ENCODE measurements at places on chromosomes 2 and 18. TPM values are rescaled to one million over a fixed set of nuclear protein-coding genes. Genes with fewer than 3 reads are reported as not detected.

DNA sequence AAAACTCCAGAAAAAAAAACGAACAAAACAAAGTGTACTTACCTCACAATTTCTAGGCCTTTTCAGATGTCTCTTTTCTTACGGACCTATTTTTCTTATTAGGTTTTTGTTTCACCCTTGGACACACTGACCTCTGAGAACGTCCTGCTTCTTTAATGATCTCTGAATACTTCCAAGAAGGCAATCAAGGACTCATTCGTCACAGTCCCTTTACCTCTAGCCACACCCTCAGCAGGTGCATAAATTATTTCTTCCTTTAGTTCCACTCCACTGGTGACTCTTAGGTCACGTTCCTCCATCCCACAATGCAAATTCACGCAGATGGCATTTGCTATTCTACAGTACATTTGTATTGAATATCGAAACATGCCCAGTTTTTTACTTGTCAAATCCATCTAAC is 21.9 kb downstream of the PELI1 start:
- no peak overlapping the region for H3K4me3 ChIP-seq
- no peaks in the 10 kb centered on the region for H3K36me3 ChIP-seq
- no peak for DNase-seq
- no peaks in the 10 kb centered on the region for H3K27me3 ChIP-seq
- H3K27ac ChIP-seq = no peak overlapping the region

- H3K4me3 ChIP-seq = no peak overlapping the region
- DNase-seq = no peak
- peaks cover 5% of the 10 kb centered on the region for H3K36me3 ChIP-seq
- H3K4me1 ChIP-seq = peaks cover 62% of the 10 kb centered on the region
Observed at GRCh38 chr2:144466637-144467036, 53.3 kb downstream of the ZEB2 start.

DNA sequence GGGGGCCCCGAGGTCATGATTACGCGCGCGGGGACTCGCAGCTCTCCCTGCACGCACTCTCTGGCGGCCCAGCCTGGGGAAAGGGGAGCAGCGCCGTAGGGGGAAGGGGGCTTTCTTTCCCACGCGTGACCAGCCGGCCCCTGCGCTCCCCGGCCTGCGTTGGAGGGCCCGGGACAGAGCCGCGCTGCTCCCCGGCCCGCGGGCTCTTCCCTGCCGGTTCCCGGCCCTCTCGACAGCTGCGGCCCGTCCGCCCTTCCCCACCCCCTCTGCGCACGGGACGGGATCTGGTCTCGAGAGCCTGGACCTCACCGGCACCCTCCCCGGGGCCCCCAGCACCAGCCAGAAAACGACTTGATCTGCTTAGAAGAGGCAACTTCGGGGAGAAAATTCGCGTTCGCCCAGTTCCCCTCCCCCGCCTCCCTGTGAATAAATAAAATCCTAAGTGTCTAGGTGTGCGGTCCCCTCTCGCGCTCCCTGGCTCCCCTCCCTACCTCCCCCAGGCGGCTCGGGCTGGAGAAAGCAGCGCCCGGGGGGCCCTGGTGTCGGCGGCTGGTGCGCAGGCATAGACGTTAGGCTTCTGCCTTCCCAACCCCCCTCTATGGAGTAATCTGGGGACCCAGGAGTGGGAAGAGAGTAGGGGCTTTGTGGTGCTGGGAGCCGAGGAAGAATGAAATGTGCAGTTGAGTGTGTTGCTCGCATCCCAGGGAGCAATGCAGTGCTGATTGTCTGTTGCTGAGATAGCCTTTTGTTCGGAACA is 803 bp upstream of the FIGN start:
- H3K4me1 ChIP-seq = peaks cover 32% of the 10 kb centered on the region
- H3K4me3 ChIP-seq = peak overlapping the region; percentile 92
- peak; percentile 92 for DNase-seq

- H3K27me3 ChIP-seq = no peaks in the 10 kb centered on the region
- H3K4me3 ChIP-seq = no peak overlapping the region
- H3K36me3 ChIP-seq = no peaks in the 10 kb centered on the region
- peaks cover 15% of the 10 kb centered on the region for H3K4me1 ChIP-seq
- peak; percentile 44 for DNase-seq
Observed at GRCh38 chr2:25187729-25188350, 19.5 kb upstream of the POMC start.

GRCh38 chr18:53380063-53380639 is 844.3 kb downstream of the MBD2 start:
- no peak overlapping the region for H3K4me3 ChIP-seq
- H3K27ac ChIP-seq = no peak overlapping the region
- DNase-seq = peak; percentile 57
- H3K4me1 ChIP-seq = peaks cover 18% of the 10 kb centered on the region

- no peak overlapping the region for H3K4me3 ChIP-seq
- H3K36me3 ChIP-seq = no peaks in the 10 kb centered on the region
- H3K27me3 ChIP-seq = no peaks in the 10 kb centered on the region
- DNase-seq = no peak
- no peak overlapping the region for H3K27ac ChIP-seq
Observed at GRCh38 chr18:24802456-24802855, 342.0 kb downstream of the HRH4 start.

GRCh38 chr2:66576311-66576560 is 141.3 kb downstream of the MEIS1 start:
- H3K27me3 ChIP-seq = peaks cover 54% of the 10 kb centered on the region
- peaks cover 50% of the 10 kb centered on the region for H3K4me1 ChIP-seq
- no peak for DNase-seq
- H3K27ac ChIP-seq = no peak overlapping the region
- peak overlapping the region; percentile 75 for H3K4me3 ChIP-seq

BCL11A gene
- total RNA-seq = 1.0 TPM

POTEC gene
- 0.06 TPM for total RNA-seq
